ENCODE measurements at places on chromosomes 7 and 10.

DNA sequence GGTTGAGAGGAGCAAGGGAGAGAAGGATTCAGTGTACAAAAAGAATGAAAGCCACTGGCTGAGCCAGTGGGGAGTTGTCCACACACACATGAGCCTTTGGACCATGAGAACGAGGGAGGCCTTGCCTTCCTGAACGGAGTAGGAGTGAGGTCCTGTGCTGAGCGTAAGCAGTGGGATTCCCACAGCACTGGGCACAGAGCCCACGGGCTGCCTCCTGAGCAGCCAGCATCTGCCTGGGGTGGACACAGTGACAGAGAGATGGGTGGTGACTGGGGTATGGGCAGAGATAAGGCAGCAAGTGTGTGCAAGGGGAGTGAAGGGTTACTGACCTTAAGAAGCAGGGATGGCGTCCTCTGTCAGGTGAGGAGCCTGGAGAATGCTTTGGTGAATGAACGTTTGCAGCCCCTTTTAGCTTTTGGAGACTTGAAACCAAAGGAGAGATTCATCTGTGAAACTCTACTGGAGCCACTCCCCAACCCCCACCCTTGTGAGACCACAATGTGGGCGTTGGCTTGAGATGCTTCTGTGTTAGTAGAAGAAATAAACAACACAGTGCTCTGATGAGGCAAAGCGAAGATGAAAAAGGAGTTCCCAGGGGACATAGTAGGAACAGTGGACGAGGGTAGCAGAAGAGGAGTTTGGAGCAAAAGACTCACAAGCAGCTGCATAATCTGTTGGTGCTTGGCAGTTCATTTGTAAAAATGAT, 56.5 kb downstream of the FIGNL1 start:
- no peak for DNase-seq

DNA sequence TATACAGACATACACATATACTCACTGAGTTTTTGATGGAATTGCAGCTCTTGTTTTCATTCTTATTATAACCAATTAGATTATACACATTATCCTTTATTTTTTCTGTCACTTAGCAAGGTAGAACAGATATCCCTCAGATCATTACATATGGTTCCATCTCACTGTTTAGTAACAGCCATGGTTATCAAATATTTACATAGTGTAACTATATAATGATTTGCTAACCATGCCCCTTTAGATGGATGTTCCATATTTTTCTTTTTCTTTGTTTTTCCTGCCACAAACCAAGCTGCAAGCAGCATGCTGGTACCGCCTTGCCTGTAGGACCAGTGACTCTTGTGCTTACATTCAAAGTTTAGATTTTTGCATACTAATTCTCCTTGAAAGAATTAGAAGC, 163.4 kb upstream of the NFE2L3 start:
- DNase-seq: no peak

DNA sequence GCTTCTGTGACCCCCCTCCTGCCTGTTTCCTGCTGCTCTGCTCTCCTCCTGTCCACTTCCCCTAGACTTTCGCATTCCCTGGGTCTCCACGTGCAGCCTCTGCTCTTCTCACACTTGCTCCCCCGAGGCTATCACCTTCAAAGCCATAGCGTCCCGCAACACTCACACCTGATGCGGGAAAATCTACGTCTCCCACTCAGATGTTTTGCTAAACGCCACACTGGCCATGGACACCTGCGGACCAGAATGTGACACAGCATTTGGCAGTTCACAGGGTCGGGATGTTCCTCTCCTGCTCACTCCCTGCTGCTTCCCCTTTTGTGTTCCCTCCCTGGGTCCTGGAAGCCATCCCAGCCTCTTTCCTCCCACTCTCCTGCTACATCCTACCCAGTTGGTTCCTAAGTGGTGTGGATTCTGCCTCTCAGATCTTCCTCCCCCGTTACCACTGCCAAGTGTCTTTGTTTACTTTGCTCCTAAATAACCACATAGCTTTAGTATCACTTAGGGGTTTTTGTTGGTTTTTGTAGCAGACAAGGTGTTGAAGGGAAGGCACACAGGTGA, 33.7 kb upstream of the RBM33 start:
- DNase-seq: no peak

GRCh38 chr10:87618566-87619423, 40.9 kb upstream of the PAPSS2 start:
- DNase-seq: no peak

- no peak for DNase-seq
Observed at GRCh38 chr10:62588116-62588515, 213.9 kb downstream of the ZNF365 start.

DNA sequence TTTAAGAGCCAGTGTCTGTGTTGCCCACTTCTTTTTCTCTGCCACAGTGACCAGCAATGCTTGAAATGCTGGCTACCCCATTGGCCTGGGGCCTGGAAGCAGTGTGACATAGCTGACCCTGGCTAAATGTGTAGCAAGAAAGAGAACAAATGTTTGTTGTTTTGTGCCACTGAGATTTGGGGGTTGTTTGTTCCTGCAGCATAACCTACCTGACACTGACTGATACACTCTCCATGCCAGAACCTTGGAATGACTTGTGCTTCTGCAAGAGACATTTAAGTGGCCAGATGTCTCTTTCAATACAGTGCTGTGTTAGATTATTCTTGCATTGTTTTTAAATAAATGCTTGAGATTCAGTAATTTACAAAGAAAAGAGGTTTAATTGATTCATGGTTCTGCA, 411.5 kb downstream of the TYW1 start:
- no peak for DNase-seq

DNA sequence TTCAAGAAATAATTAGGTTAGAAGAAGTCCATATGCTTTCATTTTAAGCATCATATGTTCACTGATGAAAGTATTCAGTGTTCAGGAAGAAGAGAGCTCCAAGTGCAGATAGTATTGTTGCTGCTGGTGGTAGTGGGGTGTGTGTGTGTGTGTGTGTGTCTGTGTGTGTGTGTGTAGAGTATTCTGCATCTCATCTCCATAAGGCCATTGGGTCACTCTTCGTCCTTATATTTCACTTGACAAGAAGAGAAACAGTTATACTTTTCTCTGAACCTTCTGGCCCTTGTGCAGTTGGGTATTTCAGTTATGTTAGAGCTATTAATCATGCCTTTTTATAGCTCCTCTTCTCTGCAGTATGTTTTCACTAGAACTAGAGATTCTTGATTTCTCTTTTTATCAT, 26.2 kb downstream of the ADAM22 start:
- DNase-seq: no peak

Measured in activated CD8-positive, alpha-beta memory T cell treated with anti-CD3 and anti-CD28 coated beads for 48 hours (primary cell).